ENCODE measurements at places on chromosomes 5 and 9.

GRCh38 chr9:132007371-132008025, 72.2 kb downstream of the MED27 start:
- no peak for DNase-seq

DNA sequence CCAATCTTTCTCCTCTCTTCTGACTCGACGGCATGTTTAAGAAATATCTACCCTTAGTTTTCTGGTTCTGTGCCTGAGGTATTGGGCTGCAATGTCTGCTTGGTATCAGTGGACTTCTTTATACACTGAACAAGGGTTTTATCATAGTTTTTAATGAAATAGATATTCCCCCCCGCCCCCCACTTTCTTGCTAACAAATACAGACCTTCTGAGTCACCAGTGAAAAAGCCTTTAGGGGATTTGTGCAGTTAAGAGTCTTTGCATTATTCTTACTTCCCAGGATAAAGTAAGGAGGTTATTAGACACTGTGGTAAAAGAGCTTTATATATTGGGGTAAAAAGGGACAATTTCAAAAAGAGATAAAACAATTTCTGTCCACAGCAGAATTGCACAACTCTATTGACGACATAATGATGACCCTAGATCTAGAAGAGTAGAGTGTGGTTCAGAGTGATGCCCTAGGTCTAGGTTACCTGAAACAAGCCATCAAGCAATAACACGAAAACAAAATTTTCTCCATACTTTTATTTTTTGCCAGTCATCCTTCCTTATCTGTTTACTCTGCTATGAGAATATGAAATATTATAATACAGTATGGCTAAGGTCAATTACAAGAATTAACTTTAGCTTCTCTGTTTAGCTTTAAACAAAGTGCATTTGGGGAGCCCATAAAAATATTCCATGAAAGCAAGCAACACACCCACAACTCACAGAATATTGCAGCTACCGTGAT, 110.7 kb downstream of the PLK2 start:
- no peak for DNase-seq

- DNase-seq: no peak
These were observed 173.4 kb upstream of the CHD1 start for GRCh38 chr5:99102073-99102697.

- DNase-seq: no peak
These were observed 105.9 kb downstream of the PAX5 start for GRCh38 chr9:36928210-36928609.

DNA sequence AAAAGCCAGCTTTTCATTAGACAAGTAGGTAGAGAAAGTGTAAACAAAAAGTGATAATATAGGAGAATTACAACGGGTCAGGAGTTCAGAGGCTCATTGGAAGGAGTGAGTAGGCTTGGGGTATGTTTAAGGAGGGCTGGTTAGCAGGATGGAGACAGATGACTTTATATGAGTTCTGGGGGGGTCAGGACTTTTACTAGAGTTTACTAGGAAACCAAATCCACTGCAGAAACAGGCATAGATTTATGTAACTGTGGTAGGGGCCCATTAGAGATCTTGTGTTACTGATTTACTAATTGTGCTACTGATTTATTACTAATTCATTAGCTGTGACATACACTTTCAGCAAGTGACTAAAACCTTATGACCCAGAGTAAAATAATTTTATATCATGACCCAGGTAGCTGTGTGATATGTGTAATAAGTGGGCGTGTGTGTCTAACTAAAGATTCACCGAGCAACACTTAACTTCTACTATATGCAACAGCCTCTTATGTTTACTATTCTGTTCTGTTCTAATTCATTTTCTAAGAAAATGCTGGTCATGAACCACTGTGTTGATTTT, 73.5 kb downstream of the IQGAP2 start:
- DNase-seq: no peak
